HFFc6 (cell line): ENCODE measurements at places on chromosomes 2 and 18. TPM values are rescaled to one million over a fixed set of nuclear protein-coding genes. Genes with fewer than 3 reads are reported as not detected.
A peak's percentile ranks its signal among the peaks of the same experiment; 100 is the strongest.

CNTNAP5 gene
- not detected in 2 replicates for total RNA-seq

DLX2 gene
- total RNA-seq = 9.0 to 12.6 TPM (median 10.0 TPM) in 3 replicates

VWC2L gene
- not detected in 3 replicates for total RNA-seq

RBM45 gene
- 14.0 to 16.6 TPM (median 16.6 TPM) in 3 replicates for total RNA-seq

GRCh38 chr2:199459286-199460100, 1.8 kb upstream of the SATB2 start:
- peaks cover 32% of the 10 kb centered on the region for H3K4me1 ChIP-seq
- DNase-seq = peak; percentile 90
- peak overlapping the region; percentile 90 for H3K4me3 ChIP-seq
- H3K36me3 ChIP-seq = no peaks in the 10 kb centered on the region

- H3K27ac ChIP-seq = no peak overlapping the region
- H3K4me1 ChIP-seq = peaks cover 6% of the 10 kb centered on the region; the same call in 1 of the 2 replicates
- H3K4me3 ChIP-seq = no peak overlapping the region
- H3K36me3 ChIP-seq = no peaks in the 10 kb centered on the region
Observed at GRCh38 chr2:230267556-230267955, 42.0 kb downstream of the SP140 start.

- DNase-seq = no peak
- H3K27me3 ChIP-seq = no peaks in the 10 kb centered on the region; the same call in 1 of the 2 replicates
- H3K27ac ChIP-seq = no peak overlapping the region
- H3K4me1 ChIP-seq = peaks cover 77% of the 10 kb centered on the region
- H3K36me3 ChIP-seq = no peaks in the 10 kb centered on the region
Observed at GRCh38 chr2:64649626-64650025, 4.1 kb downstream of the SERTAD2 start.

DNA sequence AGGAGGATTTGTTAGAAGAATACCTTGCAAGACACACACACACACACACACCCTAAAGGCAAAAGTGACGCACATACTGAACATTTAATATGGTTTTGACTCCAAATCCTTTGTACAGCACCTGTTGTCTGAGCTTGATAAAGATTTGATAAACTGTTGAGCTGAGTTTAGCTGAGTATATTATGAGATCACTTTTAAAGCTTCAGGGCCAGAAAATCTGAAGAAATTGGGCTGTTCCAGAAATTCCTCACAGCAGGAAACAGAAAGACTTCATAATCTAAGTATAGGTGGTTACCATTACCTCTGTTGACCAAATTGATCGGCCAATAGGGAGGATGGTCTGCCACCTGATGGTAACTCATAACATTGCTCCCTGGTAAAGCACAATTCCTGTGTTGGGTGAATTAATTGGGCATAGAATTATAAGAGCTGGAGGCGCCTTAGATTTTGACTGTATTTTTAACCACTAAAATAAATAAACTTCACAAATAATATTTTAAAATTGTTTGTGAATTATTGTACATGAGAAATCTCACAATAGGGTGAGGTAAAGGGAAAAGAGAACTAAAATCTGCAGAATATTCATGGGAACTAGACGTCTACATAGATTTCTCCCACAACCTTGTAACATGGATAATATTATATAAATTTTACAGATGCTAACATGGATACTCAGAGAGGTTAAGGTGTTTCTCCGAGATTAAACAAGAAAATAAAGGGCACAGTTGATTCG, 21.8 kb upstream of the RPIA start:
- peaks cover 5% of the 10 kb centered on the region for H3K27me3 ChIP-seq
- no peak overlapping the region for H3K27ac ChIP-seq
- no peak overlapping the region for H3K4me3 ChIP-seq
- peak; percentile 22 for DNase-seq
- no peaks in the 10 kb centered on the region for H3K4me1 ChIP-seq
- no peaks in the 10 kb centered on the region for H3K36me3 ChIP-seq

- H3K27me3 ChIP-seq = peaks cover 1% of the 10 kb centered on the region; the same call in 1 of the 2 replicates
- H3K27ac ChIP-seq = peak overlapping the region; percentile 58
Observed at GRCh38 chr18:2716394-2717326, 61.1 kb downstream of the SMCHD1 start.

GRCh38 chr2:176959614-176960013, 253.0 kb upstream of the HNRNPA3 start:
- peaks cover 1% of the 10 kb centered on the region; the same call in 1 of the 2 replicates for H3K27me3 ChIP-seq
- no peaks in the 10 kb centered on the region for H3K4me1 ChIP-seq
- no peak overlapping the region for H3K27ac ChIP-seq

DNA sequence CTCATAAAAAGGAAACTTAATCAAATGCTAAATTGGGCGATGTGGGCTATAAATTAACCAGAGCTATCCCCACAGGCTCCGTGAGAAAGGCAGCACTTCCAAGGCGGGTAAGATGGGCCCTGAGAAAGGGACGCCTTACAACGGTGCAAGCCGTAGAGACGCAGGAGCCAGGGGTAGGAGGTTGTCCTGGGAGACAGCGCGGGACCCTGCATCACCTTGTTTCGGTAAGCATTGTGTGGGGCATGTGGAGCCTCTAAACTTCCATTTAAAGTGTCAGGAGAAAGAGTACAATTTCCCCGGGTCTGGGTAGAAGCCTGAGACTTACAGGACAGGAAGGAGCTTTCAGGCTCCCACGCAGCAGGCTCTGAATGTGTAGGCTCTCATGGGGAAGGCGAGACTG, 1.2 kb upstream of the PER2 start:
- DNase-seq = no peak
- H3K27me3 ChIP-seq = peaks cover 11% of the 10 kb centered on the region
- peaks cover 36% of the 10 kb centered on the region for H3K4me1 ChIP-seq
- H3K36me3 ChIP-seq = no peaks in the 10 kb centered on the region
- peak overlapping the region; percentile 88 for H3K4me3 ChIP-seq
- peak overlapping the region; percentile 86 for H3K27ac ChIP-seq

DNA sequence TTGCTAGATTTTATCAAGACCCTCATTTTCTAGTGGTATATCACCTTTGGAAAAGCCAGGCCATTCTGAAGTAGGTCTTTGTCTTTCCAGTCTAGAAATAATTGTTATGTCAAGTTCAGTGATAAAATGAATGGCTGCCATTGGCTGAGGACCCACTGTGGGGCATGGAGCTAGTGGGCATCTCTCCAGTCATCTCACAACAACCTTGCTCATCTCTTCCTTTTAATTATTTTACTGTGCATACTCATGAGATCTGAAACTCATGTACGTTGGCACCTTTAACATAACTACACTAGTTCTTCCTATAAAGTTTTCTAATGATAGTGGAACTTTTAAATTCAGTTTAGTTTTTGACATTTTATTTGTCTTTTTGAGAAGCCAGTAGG, 240.9 kb downstream of the SLC8A1 start:
- H3K27me3 ChIP-seq = no peaks in the 10 kb centered on the region; the same call in 1 of the 2 replicates
- DNase-seq = no peak
- no peak overlapping the region for H3K27ac ChIP-seq
- no peak overlapping the region for H3K4me3 ChIP-seq
- peaks cover 81% of the 10 kb centered on the region for H3K4me1 ChIP-seq
- H3K36me3 ChIP-seq = peaks cover 31% of the 10 kb centered on the region

GRCh38 chr2:15718103-15718943, 126.7 kb downstream of the DDX1 start:
- peaks cover 40% of the 10 kb centered on the region for H3K27me3 ChIP-seq
- no peak overlapping the region for H3K27ac ChIP-seq
- no peak overlapping the region for H3K4me3 ChIP-seq
- no peaks in the 10 kb centered on the region for H3K36me3 ChIP-seq
- no peak for DNase-seq

DNA sequence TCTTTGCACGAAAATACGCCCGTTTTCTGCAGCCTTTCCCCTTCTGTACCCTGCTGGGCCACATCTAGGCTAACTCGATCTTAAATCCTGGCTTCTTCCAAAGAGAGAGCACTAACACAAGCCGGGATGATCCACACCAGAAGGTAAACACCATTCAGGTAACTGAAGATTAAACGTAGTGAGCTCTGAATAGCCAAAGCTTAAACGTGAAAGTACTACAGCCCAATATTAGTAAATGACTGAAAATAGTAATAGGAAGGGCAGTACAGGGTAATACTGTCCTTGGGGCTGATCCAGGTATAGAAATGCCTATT, 422 bp upstream of the MRPL53 start:
- peaks cover 15% of the 10 kb centered on the region for H3K4me1 ChIP-seq
- peaks cover 49% of the 10 kb centered on the region for H3K36me3 ChIP-seq
- no peak for DNase-seq
- H3K4me3 ChIP-seq = peak overlapping the region; percentile 98
- peaks cover 2% of the 10 kb centered on the region for H3K27me3 ChIP-seq

- H3K27ac ChIP-seq = no peak overlapping the region
- no peak for DNase-seq
Observed at GRCh38 chr18:25704494-25704893, 352.5 kb upstream of the ZNF521 start.

GRCh38 chr2:28750316-28751251, 1.0 kb upstream of the PPP1CB start:
- DNase-seq = peak; percentile 43
- H3K4me3 ChIP-seq = peak overlapping the region; percentile 95
- H3K36me3 ChIP-seq = peaks cover 9% of the 10 kb centered on the region
- peak overlapping the region; percentile 97 for H3K27ac ChIP-seq
- H3K27me3 ChIP-seq = no peaks in the 10 kb centered on the region; the same call in 1 of the 2 replicates
- H3K4me1 ChIP-seq = peaks cover 30% of the 10 kb centered on the region

DNA sequence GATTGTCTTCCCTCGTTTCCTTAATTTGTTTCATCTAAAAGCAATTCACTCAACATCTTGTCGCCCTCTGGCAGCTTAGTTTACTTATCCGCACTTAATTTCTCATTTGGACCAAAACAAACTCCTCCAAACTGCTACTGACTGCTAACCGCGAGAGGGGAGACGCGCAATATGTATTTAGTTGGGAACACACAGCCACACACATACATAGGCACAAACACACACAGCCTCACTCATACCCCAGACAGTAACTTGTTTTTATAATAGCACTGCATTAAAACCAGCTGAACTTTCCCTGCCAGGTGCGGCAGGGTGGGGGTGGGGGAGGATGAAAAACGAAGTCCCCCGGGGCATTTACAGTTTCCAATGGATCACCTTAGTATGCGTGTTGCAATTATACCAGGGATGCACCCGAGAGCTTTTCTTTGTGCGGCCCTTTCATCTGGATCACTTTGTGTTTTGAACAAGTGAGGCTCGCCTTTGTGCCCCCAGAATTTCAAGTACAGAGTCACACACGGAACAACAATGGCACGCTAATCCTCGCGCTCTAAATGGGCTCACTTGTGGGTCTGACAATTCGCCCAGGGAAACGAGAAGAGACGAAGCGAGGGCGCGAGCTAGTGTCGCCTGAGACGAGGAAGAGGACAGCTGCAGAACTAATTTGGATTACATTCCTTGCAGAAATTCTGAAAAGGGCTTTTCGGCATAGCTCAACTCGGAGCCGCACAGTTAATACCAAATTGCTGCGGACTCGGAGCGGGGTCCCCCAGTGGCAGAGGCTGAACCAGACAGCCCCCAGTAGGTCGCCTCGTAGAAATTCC, 2.4 kb downstream of the ERBB4 start:
- no peak for DNase-seq
- peaks cover 22% of the 10 kb centered on the region for H3K4me1 ChIP-seq
- peak overlapping the region; percentile 75 for H3K4me3 ChIP-seq
- no peak overlapping the region for H3K27ac ChIP-seq
